ENCODE measurements at places on chromosomes 1 and 21.

- no peak for DNase-seq
Measured at GRCh38 chr1:227899141-227899819, 48.5 kb downstream of the WNT9A start.

GRCh38 chr1:232438476-232438875 lies 191.5 kb downstream of the SIPA1L2 start:
- DNase-seq, result no peak

DNA sequence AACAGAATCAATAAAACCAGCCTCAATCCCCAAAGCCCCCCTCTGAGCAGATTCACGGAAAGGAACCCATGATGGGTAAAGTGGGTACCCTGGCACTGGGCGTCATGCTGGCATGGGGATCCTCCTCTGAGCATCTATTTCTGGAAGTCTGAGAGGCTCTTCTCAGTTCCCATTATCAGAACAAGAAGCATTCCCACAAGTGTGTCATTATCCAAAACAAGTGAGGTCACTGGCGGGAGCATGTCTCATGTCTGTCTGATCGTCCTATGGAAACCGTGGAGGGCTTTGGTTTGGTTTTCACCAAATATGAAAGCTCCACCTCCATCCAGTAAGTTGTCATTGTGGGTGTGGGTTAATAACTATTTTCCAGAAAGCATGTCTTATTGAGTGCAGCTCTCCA lies 70.7 kb downstream of the PGM1 start:
- DNase-seq, result no peak

DNA sequence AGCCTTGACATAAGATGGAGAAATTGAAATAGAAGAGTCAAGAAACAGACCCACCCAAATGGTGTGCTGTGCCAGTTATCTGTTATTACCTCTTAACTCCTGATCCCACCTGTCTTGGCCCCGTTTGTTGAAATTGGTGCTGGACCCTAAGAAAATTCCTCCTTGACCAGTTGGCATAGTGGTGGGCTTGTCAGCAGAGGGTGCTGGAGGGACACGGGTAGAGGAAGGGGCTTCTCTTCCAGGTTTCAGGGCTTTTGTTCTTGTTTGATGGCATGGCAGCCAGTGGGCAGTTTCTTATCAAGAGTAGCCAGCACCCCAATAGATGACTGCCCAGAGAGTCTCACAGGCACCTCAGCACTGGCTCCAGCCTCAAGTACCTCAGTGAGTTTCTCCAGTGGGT lies 51.6 kb downstream of the PCBP3 start:
- DNase-seq, result no peak

GRCh38 chr1:203797216-203797615 lies 1.8 kb downstream of the ZBED6 start:
- no peak for DNase-seq

DNA sequence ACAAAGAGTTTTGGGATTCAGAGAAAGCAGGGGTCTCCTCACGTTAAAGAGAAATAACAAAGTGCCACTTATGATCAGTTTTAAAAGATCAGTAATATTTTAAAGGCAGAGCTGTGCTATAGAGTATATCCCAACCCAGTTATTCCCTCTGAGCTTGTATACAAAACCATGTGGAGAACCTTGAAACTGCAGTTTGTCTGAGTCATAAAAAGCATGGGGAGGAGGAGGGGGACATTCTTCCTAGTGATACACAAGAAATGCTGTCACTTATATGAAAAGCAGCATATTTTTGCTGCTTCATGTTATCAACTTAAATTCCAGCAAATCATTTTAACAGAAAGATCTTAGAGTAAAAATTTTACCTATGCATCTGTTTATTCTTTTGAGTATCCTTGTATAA lies 244.5 kb downstream of the GPR52 start:
- no peak for DNase-seq

GRCh38 chr1:235366286-235366685 lies 941 bp upstream of the TBCE start:
- DNase-seq, result peak; percentile 24

- DNase-seq, result no peak
Measured at GRCh38 chr1:41861535-41862383, 57.0 kb downstream of the HIVEP3 start.

All from activated naive CD4-positive, alpha-beta T cell treated with Interleukin-2 at 50 U/mL for 16 hours (primary cell).